ENCODE measurements at places on chromosomes 6 and 20.

DNA sequence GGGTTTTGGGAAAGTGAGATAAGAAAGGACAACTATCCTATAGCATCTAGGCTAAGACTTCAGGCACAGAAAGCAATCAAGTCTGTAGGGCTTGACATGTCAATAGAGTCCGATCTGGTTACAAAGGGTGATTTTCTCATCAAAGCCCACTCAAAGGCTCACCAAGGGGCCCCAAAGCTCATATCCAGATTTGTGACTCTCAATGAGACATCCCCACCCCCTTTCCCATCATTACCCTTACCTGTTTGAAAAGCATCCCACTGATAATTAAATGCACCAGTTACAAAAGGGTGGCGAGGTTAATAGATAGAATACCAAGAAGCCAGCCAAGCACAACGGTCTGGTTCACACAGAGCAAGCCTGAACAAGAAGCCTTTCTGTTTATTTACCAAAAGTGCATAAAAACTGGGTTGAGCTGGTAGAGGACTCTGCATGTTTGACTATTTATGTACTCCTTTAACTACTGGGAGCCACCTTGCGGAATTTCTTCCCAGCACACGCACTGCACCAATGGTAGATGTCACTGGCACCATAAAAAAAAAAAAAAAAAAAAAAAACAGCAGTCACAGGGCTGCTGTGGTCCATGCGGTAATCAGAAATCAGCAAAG lies 6.1 kb downstream of the JAG1 start:
- no peak for DNase-seq

DNA sequence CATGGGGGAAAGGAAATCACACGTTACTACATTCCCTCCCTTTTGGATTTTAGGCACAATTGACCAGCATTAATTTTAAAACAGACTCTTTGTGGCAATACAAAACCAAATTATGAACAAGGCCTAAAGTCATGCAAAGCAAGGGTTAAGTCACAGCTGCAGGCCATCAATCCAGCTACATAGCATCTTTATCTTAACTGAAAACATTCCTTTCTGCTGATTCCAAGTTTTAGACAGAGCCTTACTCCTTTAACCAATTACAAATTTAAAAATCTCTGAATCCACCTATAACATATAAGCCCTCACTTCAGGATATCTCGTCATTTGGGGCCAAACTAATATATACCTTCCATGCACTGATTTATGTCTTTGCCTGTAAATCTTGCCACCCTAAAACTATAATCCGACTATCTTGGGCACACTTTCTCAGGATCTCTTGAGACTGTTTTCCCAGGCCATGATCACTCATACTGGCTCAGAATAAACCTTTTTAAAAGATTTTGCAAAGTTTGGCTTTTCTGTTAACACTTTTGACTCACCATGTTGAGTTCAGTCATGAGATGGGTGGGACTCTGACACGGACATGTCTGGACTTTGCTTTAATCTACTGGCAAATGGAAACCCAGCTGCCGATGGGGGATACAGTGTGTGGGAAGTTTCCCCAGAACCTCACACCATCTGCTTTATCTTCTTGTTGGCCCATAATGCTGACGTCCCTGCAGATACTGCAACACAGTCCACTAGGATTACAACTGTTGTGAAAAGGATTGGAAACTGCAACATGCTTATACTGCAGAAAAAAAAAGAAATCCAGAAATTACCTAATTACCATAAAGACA lies 757.0 kb downstream of the PTPRT start:
- no peak for DNase-seq

DNA sequence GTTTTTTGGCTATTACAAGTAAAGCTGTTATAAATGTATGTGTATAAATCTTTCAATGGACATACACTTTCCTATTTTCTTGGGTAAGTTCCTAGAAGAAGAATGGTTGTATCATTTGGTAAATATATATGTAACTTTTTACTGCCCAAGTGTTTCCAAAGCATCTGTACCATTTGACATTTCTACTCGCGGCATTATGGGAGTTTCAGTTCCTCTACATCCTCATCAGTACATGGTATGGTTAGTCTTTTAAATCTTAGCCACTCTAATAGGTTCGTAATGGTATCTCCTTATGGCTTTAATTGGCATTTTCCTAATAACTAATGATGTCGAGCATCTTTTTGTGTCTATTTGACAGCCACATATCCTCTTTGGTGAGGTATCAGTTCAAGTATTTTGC lies 12.9 kb downstream of the SNPH start:
- DNase-seq = no peak

DNA sequence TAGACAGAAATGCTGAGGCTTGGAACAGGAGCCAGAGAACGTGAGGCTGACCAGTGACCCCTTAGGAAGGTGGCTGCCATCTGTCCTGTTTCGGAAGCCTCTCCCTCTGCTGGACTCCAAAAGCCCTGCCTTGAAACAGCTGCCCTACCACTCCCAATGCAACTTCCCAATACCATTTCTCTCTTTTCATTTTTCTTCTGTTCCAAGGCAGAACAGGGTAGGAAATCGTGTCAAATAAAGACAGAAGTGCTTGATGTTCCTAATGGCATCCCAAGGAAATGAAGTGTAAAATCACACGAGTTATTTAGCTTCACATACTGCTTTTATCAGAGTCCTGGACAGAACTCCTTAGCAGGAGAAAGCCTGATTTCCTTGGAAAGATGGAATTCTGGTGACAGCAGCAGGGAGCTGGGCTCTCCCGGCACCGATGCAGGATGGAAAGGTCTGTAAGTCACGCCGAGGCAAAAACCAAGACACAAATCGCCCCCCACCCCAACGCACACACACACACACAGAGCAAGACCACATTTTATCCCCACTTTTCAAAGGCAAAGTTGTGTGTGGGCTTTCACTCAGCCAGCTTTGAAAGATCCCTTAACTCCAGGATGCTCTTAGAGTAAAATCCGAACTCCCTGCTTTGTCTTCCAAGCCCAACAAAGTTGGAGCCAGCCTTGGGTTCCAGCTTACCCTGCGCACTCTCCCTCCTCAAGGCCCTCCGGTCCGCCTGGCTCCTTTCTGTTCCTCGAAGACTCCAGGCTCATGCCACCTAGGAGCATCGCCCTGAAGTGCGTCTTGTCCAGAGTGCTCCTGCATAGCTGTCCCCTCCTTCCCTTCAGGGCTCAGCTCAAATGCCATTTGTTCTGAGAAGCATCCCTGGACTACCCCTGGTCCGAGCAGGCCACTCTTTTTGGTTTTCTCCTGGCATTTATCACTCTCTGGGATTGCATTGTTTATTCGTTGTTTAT lies 11.6 kb upstream of the STX16 start:
- DNase-seq = no peak

- peak; percentile 90 for DNase-seq
These were observed 297.8 kb downstream of the PRL start for GRCh38 chr6:21999012-21999528.

DNA sequence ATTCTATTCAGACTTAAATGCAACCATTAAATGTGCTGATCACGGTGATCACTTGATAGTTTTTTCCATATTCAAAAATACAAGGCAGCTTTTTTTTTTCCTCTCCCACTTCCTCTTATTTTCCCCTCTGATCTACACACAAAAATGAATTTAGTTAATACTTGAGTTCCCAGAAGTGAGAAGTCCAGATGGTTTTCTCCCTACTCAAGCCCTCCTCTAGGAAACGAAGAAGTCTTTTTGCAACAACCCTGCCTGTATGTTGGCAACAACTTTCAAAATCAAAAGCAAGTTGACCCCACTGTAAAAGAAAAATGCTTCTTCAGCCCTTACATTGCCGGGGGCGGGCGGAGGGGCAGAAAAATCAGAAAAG lies 24.3 kb downstream of the ARHGAP18 start:
- DNase-seq = no peak

DNA sequence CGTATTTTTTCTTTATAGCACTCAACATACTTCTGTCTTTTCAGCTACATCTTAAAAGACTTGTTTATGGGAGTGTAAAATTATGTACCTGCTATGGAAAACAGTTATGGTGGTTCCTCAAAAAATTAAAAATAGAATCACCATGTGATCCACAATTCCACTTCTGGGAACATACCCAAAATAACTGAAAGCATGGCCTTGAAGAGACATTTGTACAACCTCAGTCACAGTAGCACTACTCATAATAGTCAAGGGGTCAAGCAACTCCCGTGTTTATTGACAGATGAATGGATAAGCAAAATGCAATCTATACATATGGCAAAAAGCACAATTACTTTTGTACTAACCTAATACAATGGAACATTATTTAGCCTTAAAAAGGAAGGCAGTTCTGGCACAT lies 74.5 kb downstream of the METTL24 start:
- no peak for DNase-seq

DNA sequence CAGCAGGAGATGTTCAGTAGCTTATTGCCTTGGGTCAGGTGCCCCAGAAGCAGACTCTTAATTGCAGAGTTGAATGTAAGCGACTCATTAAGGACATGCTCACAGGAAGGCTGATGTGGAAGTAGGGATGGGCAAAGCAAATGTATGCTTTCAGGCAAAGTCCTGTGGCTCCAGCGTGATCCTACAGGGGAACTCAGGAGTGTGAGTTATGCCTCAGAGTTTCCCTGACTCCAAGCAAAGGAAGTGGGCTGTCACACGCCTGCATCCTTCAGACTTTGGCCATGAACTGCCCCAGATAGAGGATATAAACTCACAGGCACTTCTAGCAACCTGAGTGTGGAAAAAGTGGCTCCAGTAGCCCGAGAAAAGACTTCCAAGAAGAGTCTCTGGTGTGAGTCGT lies 64.9 kb upstream of the ZNF133 start:
- DNase-seq = no peak

DNA sequence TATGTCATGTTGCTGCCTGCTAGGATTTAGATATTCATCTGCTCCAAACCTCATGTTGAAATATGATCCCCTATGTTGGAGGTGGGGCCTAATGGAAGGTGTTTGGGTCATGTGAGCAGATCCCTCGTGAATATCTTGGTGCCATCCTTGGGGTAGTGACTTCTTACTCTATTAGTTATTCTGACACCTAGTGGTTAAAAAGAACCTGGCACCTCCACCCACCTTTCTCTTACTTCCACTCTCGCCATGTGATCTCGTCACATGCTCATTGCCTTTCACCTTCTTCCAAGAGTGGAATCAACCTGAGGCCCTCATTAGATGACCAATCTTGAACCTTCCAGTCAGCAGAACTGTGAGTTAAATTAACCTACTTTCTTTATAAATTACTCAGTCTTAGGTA lies 549.4 kb upstream of the SYNCRIP start:
- no peak for DNase-seq

GRCh38 chr20:39066471-39067242 lies 104.5 kb downstream of the DHX35 start:
- DNase-seq = no peak

DNA sequence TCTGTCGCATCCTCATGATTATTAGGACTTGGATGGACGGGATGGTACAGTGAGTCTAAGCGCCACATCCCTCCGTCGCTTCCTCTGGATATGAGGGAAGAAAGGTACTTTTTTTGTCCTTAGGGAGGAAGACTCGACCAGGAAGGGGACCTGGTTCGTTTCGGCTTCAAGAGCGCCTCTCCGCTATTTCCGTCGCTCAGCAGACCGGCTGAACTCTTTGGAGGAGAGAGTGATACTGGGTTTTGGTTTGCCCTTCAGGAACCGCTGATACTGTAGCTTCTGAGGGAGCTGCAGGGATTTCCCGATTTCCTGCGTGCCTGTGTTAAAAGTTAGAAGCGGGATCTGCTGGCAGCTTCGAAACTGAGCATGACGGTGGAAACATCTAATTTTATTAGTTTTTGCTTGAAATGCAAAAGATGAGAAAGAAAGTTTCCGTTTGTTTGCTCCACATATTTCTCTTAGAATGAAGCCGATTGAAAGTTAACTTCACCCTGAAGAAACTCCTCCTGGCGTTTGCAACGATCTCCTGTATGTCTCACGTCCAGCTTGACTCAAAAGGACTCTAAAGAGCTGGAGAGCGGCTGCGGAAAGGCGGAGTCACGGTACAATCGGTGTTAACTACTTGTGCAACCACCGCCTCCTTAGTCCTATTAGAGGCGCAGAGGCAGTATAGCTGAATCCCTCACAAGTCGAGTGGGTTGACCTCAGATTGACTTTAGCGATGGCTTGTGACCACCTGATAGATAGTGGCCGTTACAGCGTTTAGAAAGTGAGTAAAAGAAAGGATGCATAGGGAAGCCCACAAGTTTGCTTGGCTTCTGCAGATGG lies 129.4 kb downstream of the TRIM27 start:
- no peak for DNase-seq

GRCh38 chr6:116205281-116205680 lies 48.6 kb downstream of the TSPYL4 start:
- DNase-seq = no peak

GRCh38 chr6:35629876-35630378 lies 58.8 kb downstream of the FKBP5 start:
- no peak for DNase-seq

- peak; percentile 92 for DNase-seq
These were observed 89.1 kb upstream of the CLDN20 start for GRCh38 chr6:155174576-155175211.

DNA sequence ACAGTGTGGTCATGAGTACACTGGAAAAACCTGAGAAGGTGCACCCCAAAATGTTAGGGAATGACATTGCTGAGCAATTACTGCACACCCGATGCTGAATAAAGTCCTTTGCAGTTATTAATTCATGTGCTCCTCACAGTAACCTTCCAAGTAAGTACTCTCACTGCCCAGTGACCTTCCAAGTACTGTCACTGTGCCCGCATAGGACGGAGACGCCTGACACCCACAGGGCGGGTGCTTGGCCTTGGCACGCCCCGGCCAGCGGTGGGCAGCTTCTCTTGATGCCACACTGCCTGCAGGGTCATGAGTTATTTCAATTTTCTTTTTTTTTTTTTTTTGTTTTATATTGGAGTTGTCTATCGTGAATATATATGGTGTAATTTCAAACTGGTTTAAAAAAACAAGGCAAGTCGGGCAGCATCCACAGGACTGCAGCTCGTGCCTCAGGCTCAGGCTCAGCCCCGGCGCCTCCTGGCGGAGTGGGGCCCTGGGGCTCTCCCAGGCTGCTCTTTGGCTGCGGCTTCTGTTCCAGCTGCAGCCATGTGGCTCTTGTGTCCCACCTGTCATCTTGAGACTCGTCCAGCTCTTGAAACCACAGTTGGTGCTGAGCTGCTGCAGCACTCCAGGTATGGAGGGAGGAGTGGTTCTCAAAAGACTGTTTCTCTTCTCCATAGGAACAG lies 27.0 kb downstream of the PNLDC1 start:
- DNase-seq = no peak

DNA sequence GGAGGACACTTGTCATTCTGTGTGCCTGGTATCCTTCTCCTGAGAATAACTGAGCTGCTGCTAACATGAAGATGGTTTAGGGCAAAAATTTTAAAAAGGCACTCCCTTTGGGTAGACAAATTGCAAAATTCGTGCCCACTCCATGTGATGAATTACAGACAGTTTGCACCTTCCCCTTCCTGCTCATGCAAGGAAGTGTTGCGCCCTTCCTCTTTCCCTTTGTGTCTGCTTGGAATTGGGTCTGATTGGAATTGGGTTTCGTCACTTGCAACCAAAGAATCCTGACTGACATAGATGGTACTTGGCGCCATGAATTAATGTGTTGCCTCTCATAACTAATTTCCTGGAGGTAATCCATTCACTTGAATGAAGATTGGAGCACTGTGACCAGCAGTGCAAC lies 62.3 kb upstream of the SHLD1 start:
- DNase-seq = no peak

Measured in NCI-H1694 (cell line).